ENCODE measurements at places on chromosomes 13 and 19.

GRCh38 chr13:99962242-99962641 is 9.3 kb downstream of the ZIC5 start:
- no peak for DNase-seq

DNA sequence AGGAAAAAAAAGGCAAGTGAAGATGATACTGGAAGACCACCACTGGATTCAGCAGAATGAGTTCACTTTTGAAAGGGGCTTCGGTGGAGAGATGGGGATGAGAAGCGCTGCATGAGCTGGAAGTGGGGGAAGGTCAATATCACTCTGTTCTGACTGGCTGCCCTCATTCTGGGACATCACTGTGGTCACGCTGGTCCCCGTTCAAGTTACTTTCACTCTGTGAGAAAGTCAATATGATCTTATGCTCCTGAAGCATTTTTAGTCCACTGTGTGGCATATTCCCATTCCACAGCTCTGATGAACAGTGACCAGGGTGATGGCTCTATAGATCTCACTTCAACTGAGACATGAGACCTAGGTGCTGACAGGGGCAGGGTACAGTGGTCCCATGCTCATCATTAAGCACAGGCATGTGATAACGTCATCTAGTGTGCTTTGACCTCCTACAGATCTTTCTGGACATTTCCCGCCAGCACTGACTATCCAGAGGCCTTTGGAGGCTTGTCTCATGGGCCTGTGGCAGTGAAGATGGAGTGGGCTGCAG is 40.2 kb upstream of the GPR183 start:
- no peak for DNase-seq

DNA sequence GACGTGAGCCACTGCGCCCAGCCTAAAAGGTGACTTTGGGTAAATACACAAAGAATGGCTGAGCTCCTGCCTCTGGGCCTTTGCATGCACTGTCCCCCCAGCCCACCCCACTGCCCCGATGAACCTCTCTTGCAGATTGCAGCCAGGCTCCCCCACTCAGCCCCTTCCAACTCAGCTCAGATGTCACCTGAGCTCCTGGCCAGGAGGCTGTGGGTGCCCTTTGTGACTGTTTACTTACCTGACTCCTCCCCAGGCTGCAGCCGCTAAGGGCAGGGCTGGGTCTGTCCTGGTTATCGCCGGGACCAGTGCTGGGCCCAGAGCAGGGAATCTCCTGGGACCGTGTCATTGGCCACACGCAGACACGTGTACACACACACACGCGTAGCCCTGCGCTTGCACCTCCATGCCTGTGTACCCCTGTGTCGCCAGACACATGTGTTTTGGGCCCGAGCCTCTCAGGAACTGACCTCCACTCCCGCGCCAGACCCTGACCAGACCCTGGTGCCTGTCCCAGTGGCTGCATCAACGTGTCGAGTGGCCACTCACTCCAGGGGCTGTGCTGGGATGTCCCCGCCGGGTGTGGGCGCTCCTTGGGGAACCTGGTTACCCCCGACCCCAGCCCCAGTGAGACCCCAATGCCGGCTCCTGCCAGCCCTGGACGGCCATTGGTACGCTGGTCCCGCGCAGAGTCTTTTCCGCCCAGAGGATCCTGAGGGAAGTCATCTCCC is 18.7 kb downstream of the EFNA2 start:
- no peak for DNase-seq

- DNase-seq: no peak
Observed at GRCh38 chr13:75764251-75764925, 128.3 kb downstream of the LMO7 start.

GRCh38 chr13:45847554-45848224 is 3.9 kb downstream of the SIAH3 start:
- no peak for DNase-seq

DNA sequence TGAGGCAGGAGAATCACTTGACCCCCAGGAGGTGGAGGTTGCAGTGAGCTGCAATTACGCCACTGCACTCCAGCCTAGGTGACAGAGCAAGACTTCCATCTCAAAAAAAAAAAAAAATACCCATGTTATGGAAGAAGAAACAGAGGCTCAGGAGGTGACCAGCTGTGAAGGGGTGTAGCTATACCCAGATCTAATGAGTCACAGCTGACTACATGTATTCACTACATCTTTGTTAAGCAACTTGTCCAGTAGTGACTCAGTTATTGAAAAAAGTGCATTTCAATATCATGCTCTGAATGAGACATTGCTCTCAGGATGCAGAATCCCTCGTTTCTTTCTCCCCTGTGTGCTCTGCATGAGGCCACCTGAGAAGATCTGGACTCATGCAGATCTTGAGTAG is 16.1 kb upstream of the SPART start:
- no peak for DNase-seq

- no peak for DNase-seq
Observed at GRCh38 chr13:57666131-57666953, 34.8 kb downstream of the PCDH17 start.

GRCh38 chr13:77740931-77741596 is 43.6 kb downstream of the SLAIN1 start:
- no peak for DNase-seq

GRCh38 chr13:23883255-23883654 is 5.9 kb downstream of the MIPEP start:
- no peak for DNase-seq

GRCh38 chr13:83085186-83085900 is 796.9 kb downstream of the SLITRK1 start:
- DNase-seq: no peak

DNA sequence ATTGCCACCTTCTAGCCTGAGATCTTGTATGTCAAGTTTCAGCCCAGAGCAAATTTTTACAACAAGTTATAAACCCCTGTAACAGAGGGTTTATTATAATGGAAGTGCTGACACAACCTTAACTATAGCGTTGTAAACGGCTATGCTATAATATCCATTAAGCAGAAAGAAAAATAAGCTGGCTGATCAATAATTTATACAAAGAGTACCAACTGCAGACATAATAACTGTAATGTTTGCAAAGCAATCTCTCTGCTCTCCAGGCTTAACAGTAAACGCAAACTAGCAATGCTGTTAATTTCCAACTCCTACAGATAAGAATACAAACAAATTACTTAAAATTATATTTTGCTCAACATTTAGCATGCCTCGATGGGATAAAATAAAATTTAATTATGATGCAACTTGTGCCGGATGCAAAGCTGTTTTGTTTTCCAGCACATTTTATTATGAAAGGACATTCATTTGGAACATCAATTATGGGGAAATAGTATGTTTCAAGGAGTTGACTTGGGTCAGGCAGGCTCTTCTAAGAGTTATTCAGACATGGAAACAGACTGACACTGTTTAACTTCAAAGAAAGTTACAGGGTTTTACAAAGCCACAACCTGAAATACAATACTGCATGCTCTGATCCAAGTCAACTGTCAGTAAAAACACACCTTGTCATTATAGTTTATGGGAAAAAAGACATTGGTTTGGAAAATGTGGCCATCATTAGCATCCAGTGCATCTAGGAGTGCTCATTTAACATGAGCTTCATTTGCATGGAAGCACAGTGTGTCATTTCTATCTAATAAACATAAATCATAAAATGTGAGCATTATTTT is 6.6 kb upstream of the DACH1 start:
- no peak for DNase-seq

- no peak for DNase-seq
Observed at GRCh38 chr13:66560189-66560588, 669.9 kb downstream of the PCDH9 start.

- no peak for DNase-seq
Observed at GRCh38 chr13:22161871-22162270, 491.0 kb downstream of the FGF9 start.

- DNase-seq: no peak
Observed at GRCh38 chr13:36069881-36070366, 61.3 kb downstream of the DCLK1 start.

DNA sequence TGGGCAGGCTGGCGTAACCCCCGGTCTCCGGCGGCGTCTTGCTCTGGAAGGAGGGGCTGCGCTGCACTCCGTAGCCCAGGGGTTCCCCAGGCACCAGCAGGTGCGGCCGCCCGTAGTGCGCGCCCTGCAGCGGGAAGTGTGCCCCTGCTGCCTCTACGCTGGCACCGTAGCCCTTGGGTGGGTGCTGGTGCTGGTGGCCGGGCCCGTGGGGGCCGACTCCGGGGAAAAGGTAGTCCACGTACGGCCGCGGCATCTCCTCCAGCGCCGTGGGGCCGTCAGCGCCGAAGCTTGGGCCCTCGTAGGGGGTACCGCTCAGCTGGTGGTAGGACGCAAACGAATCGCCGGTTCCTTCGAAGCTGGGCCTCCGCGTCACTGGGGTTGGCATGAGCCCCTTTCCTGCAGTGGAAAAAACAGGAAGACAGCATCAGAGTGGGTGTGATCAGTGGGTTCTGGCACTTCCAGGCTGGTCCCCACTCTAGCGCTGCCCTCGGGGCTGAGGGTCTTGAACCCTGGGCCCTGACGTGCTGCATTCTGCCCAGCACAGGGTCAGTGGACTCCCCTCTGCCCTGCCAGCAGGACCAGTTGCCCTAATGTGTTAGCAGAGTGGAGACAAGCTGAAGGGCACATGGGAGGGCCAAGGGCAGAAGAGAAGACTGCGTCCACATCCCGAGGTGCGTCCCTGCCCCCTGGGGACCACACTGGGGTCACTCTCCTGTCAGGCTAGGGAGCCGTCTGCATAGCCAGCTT is 72.3 kb downstream of the LATS2 start:
- no peak for DNase-seq

DNA sequence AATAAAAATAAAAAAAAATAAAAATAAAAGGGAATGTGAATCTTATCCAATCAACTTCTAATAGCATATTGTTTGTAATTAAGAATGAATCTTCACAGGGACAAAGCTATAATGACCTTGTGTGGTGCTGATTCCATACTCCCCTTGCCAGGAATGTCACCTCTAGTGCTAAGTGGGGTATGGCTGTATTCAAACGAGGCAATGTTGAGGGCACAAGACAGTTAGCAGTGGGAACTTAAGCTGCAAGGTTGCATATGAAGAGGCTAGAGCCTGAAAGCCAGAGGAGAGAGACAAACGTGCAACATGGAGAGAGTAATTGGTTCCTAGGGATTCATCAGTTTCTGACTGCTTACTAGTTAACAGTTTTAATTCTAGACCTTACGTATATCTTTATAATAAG is 43.9 kb upstream of the CSNK1A1L start:
- DNase-seq: no peak

GRCh38 chr13:104086210-104086609 is 1020.0 kb upstream of the SLC10A2 start:
- no peak for DNase-seq

DNA sequence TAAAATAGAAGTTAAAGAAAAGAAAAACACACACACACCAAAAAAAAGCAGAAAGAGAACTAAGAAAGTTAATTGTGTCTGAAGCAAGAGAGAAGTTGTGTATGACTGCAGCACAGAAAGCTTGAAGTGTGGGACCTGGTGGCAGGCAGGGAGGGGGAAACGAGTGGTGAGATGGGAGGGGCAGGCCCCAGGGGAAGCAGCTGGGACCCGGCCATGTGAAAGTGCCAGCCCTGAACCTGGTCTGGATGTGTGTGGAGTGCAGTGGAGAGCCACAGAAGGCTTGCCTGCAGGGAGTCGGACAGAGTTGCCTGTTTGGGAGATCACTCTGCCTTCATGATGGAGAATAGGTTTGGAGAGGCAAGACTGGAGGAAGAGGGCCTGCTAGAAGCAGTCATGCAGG is 199.0 kb downstream of the GGACT start:
- DNase-seq: no peak

- no peak for DNase-seq
Observed at GRCh38 chr13:25059958-25060357, 36.0 kb upstream of the PABPC3 start.

DNA sequence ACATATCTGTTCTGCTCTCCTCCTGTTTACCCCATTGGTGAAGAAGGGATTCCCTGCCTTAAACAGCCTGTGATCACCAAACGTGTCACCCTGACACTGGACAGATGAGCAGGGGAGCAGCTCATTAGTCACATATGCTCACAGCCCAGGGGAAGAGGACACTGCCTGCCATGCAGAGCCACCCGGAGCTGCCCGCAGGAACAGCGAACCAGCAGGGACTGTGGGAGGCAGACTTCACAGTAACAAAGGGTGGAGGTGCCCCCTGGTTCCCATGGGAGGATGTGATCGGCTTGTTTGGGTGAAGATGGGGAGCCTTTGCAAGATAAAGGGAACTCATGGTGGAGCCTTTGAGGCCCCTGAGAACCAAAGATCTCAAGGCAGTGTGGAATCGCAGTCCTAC is 88.6 kb upstream of the FARP1 start:
- DNase-seq: no peak

GRCh38 chr13:23793711-23794110 is 95.5 kb downstream of the MIPEP start:
- no peak for DNase-seq

- no peak for DNase-seq
Observed at GRCh38 chr19:1481224-1481892, 2.3 kb upstream of the C19orf25 start.

DNA sequence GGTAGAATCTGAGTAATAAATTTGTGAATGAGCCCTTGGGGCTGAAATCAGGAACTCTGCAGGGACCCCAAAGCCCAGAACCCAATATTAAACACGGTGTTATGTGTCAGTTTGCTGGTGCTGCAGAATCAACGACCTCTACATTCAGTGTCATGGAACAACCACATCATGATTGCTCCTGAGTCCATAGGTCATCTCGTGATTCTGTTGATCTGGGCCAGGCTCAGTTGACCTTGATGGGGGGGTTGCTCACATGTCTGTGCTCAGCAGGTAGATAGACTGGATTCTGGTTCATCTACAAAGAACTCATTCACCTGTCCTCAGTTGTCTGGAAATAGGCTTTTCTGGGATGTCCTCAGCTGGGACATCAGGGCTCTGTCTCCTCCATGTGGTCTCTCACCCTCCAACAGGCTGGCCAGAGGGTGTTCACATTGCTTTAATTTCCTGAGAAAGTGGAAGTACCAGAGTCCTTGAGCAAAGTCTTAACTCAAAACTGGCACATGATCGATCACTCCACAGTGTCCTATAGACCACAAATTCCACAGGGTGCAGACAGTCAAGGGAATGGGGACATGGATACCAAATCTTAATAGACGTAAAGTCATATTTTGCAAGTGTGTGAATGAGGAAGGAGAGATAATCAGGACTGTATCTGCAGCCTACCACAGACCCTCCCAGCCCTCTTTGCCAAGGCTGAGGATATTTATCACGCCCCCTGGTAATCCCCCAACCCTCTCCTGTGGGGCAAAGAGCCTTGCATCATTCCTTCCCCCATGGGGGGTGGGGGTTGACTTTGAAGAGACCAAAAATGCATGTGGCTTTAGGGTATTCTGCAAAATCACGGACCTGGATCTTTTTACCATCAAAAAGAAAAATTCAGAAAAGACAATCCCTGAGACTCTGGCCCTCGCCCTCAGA is 39.3 kb upstream of the IGFL1 start:
- DNase-seq: no peak
